ENCODE measurements at places on chromosomes 2 and 18.
A peak's percentile ranks its signal among the peaks of the same experiment; 100 is the strongest.

GRCh38 chr2:119024568-119024967, 82.6 kb downstream of the MARCO start:
- DNase-seq, result no peak

DNA sequence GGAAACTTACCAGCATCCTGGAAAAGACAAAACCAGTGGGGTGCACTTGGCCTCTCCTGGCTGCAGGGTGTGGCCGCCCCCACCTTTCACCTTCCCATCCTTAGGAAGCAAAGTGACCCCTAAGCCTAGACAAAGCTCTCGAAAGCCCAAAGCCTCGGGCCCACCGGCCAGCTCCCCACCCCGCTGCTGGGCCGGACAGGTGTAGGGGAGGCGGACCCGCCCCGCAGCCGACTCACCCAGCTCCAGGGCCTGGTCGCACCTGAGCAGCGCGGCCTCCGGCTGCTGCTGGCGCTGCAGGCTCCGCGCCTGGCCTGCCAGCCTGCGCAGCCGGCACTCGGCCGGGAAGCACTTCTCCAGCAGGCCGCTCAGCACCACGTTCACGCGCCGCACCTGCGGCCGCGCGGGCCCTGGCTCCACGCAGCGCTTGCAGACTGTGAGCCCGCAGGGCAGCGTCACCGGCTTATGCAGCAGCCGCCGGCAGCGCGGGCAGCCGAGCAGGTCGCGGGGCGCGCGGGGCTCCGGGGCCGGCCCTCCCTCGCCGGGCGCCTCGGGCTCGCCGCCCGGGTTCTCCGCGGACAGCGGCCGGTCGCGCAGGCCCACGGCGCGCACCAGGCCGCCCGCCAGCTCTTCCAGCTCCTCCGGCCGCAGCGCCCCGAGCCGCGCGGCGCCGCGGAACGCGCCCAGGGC, 979 bp downstream of the LONRF2 start:
- DNase-seq, result no peak

- no peak for DNase-seq
Measured at GRCh38 chr2:229154381-229154780, 116.7 kb downstream of the PID1 start.

DNA sequence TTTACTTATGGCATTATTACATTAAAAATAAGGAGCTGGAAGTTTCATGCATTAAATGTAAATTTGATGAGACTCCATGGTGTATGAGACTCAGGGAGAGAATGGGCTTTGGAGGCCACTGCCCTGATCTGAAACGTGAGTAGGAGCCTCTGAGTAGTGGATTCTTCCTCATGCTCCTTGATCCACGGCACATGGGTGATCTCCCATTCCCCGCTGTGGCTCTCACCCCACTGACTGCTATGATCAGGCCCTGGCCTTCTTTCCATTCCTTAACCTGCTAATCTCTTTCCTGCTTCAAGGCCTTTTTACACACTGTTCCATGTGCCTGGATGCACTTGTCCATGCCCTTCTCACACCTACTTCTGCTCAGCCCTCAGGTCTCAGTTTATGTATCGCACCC, 68.4 kb downstream of the SMAD7 start:
- DNase-seq, result no peak

DNA sequence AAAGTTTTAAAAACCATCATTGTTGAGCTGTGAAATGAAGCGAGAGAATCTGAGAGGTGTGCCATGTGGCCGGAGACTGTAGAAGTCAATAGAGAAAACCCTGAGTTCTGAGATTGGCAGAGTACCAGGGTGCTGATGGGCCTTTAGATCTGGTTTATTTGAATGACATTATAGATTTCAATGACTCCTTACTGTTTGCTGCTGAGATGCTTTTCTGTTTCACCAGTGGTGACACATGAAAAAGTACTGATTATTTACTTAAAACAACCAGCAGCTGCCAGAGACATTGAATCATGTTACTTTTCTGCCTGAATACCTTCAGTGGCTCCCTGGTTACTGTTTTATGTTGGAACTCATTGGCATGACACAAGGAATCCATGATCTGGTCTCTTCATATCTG, 602.7 kb upstream of the ZNF804A start:
- DNase-seq, result no peak

- no peak for DNase-seq
Measured at GRCh38 chr2:105909215-105909614, 164.5 kb downstream of the NCK2 start.

- DNase-seq, result no peak
Measured at GRCh38 chr18:48762836-48763718, 187.7 kb downstream of the SMAD7 start.

GRCh38 chr2:66667301-66667700, 232.4 kb downstream of the MEIS1 start:
- DNase-seq, result no peak

DNA sequence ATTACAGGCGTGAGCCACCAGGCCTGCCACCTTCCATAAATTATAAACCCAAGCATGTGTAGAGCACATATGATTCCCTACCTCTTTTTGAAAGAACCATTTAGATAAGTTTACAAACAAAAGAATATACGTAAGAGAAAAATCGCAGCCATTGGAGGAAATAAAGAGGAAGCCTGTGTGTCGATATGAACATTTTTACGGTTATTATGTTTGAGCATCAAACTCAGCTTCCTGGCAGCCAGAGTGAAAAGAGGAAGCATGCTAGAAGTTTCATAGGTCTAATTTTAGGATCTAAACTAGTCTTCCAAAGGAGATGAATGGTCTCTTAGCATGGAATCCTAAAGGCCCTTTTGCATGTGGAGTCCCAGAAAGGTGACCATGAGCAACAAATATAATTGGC, 104.3 kb downstream of the PLB1 start:
- no peak for DNase-seq

GRCh38 chr2:215461836-215462532, 26.1 kb upstream of the FN1 start:
- no peak for DNase-seq

DNA sequence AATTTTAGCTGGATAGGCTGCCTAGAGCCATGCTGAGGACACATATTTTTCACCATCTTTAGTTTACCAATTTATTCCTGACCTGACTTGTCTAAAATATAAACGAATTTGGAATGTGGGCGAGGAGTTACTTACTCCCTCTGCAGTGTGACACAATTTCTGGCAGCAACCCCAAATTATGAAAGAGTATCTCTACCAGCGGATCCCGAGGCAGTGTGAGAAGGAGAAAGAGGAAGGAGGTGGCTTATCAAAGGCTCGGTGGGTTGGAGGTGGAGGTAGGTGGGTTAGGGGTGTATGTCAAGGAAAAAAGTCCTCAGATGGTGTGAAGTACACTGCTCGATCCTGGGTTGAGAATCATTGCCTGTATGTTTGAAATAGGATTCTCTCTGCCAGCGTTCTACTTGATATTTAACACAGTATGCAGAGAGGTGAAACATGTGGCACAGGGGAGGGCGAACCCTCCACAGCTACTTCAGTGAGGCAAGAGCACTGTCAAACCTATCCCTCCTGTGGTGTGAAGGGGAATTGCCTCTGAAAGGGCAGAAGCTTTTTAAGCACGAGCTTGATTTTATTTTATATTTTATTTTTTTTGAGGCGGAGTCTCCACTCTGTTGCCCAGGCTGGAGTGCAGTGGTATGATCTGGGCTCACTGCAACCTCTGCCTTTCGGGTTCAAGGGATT, 76.0 kb downstream of the RFTN2 start:
- DNase-seq, result peak; percentile 12

GRCh38 chr2:20917719-20918572, 95.0 kb upstream of the LDAH start:
- no peak for DNase-seq

GRCh38 chr2:161586517-161587167, 37.6 kb upstream of the SLC4A10 start:
- DNase-seq, result peak; percentile 24

GRCh38 chr18:58862851-58863538, 1.7 kb upstream of the ZNF532 start:
- DNase-seq, result peak; percentile 21

GRCh38 chr2:61193670-61194561, 31.9 kb downstream of the C2orf74 start:
- peak; percentile 29 for DNase-seq

- no peak for DNase-seq
Measured at GRCh38 chr2:36370281-36370680, 14.7 kb downstream of the CRIM1 start.

GRCh38 chr2:42602876-42603219, 34.4 kb downstream of the MTA3 start:
- DNase-seq, result no peak

DNA sequence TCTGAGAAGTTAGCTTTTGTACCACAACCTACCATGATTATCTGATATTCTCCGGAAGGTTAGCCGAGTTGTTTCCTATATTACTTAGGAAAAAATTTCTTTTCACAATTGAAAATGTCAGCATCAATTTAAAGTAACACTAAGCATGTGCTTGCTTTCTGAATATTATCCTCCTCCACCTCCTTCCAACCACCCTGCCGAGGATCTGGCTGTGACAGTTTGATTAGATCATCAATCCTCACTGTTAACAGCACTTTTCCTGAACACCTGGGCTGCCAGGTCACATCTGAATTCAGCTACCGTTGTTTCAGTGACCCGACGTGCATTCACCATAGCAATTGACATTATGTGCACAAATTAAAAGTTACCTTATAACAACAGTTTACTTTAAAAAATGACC, 207.0 kb downstream of the ZNF407 start:
- DNase-seq, result no peak

GRCh38 chr2:234949762-234950434, 1.9 kb upstream of the SH3BP4 start:
- no peak for DNase-seq

GRCh38 chr2:129734343-129735034, 245.0 kb upstream of the RAB6C start:
- DNase-seq, result no peak
